ENCODE measurements at places on chromosomes 12 and 14. TPM values are rescaled to one million over a fixed set of nuclear protein-coding genes. Genes with fewer than 3 reads are reported as not detected.

The SLC8A3 gene
- total RNA-seq = 70.4 TPM

The CD163L1 gene
- 4.4 TPM for total RNA-seq

The MYH6 gene
- under 0.01 TPM for total RNA-seq

The TNFAIP2 gene
- total RNA-seq = 12.7 TPM

All from diencephalon (tissue), 1 donor.